ENCODE measurements at places on chromosomes 2 and 18.
A peak's percentile ranks its signal among the peaks of the same experiment; 100 is the strongest.

DNA sequence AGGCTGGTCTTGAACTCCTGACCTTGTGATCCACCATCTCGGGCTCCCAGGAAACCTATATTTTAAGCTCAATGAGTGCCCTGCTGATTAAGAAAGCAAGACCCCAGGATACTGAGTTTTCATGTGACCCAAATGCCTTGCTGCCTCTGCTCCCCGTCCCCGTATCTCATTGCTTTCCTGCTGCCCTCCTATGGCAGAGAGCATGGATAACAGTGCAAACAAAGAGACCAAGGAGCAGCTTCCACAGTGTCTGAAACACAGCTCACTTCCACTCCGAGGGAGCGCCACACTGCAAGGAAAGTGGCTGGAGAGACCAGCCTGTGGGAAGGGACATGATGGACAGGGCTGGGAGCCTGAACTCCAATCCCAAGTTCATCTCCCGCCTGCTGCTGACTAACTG, 246.8 kb downstream of the TMEM182 start:
- no peak for DNase-seq

DNA sequence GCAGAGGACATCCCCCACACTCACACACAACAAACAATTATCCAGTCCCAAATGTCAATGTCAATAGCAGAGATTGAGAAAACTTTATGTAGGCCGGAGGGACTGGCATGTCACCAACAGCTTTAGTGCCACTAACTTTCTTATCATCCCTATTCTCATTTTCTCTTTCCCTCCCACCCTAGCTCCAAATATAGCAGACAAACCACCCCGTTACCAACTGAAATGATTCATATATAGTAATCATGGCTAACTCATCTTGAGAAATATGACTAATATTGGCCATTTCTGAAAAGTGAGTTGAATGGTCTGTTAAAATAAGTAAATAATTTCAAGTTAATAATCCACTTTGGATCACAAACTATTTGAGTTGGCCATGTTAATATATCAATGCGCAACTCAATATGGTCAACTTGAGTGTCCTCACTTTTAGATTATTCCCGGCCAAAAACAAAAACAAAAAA, 242.1 kb upstream of the RND3 start:
- no peak for DNase-seq

DNA sequence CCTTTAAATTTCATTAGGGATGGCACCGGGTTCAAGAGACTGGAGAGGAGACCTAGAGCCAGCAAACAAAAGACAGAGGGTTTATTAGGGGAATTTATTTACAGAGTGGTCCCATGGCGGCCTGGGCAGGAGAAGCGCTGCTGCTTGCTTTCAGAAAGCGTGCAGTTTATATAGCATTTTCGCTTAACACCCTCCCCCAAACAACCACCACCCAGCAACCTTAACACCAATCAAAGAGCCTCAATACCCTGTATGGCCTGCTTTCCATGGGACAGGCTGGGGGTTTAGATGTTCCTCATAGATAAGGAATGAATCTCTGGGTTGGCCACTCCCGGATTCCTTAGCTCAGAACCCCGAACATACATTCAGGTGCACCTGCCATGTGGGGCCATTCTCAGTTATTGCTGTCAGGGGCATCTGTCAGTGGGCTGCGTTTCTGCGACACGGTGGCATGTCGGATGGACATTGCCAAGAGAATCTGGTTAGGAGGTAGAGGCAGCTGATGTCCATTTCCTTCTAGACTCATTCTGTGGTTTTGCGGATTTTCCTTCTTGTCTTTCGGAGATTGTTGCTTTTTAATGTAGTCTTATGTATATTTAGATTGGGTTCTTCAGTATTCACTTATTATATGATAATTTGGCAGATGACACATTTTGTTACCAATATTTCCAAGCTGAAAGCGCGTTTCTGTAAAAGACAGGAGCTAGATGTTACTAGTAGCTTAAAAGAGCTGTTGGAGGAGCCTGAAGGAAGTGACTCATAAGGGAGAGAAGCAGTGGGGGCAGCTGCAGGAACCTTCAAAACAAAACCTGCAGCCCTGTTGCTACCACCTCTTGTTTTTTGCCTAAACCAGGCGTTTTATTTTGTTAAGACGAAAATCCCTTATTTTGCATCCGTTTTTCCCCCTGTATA, 7.2 kb downstream of the AGAP1 start:
- DNase-seq: no peak

- no peak for DNase-seq
Measured at GRCh38 chr2:216683846-216684245, 11.5 kb downstream of the IGFBP5 start.

GRCh38 chr18:59942601-59943000, 42.8 kb downstream of the PMAIP1 start:
- no peak for DNase-seq

DNA sequence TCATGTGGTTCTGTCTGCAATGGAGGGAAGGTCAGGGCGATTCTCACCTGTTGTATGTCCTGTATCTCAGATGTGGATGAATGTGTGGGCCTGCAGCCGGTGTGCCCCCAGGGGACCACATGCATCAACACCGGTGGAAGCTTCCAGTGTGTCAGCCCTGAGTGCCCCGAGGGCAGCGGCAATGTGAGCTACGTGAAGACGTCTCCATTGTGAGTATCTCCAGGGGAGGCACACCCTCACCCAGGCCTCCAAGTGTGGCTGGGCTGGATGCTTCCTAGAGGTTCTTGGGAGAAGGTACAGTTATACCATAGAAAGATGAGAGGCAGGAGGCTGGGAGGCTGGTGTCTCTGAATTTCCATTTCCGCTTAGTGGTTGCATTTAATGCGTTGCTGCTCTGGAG, 46.9 kb downstream of the FBLN7 start:
- DNase-seq: no peak

- no peak for DNase-seq
Measured at GRCh38 chr18:25392192-25392591, 40.2 kb upstream of the ZNF521 start.

- DNase-seq: peak; percentile 77
Measured at GRCh38 chr2:10331027-10331701, 28.5 kb downstream of the HPCAL1 start.

DNA sequence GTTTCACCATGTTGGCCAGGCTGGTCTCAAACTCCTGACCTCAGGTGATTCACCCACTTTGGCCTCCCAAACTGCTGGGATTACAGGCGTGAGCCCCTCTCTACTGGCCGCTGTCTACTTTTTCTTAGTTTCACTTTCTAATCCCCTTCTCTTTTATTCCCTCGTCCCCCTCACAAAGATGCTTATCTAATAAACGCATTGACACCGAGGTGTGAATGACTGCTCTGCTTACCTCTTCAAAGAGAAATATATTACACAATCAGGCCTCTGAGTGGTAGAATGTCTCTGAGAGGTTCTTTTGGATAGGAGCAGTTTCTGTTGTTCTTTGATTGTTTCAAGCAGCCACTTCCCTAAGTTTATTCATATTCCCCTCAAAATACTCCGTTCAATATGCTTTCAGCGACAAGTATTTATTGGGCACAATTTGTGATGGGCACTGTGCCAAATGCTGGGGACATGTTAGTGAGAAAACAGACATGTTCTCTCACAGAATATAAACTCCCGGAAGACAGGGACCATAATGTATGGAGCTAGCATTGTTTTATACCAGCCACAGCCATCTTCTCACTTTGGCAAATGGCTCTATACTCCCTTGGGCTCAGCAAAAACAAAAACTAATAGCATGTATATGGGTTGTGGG, 34.7 kb upstream of the RAPH1 start:
- no peak for DNase-seq

- no peak for DNase-seq
Measured at GRCh38 chr18:49668574-49669275, 106.9 kb downstream of the LIPG start.

DNA sequence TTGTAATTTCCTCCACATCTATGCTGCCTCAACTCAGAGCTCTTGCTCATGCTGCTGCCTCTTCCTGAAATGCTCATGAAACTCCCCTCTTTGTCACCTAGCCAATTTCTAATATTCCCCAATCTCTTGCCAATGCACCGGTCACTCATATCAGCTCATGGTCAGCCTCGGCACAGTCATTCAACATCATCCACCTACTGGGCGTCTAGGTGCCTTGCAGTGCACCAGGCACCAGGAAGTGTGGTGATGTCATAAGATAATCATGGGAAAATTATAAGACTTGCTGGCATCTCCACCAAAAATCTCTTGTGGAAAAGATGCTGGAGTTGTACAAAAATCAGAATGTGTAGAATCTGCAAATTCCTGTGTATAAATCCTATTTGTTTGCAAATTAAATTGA, 52.6 kb upstream of the RAB27B start:
- no peak for DNase-seq

DNA sequence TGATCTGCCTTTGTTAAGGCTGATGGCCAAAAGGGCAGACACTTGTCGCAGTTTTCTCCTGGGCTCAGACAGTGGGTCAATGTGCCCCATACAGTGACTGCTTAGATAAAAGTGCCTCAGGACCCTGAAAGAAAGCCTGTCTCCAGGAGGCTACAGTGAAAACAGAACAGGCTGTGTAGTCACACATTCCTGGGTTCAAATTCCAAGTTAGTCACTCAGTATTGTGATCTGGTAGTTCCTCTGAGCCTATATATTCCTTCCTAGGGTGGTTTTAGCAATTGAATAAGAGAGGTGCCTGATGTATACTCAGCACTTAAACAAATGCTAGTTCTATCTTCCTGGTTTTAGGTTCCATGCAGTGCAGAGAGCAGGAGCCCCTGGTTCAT, 54.4 kb downstream of the RPL37A start:
- no peak for DNase-seq

- peak; percentile 12 for DNase-seq
Measured at GRCh38 chr18:31657823-31658669, 26.3 kb downstream of the B4GALT6 start.

- no peak for DNase-seq
Measured at GRCh38 chr2:214699236-214699635, 110.2 kb downstream of the BARD1 start.

DNA sequence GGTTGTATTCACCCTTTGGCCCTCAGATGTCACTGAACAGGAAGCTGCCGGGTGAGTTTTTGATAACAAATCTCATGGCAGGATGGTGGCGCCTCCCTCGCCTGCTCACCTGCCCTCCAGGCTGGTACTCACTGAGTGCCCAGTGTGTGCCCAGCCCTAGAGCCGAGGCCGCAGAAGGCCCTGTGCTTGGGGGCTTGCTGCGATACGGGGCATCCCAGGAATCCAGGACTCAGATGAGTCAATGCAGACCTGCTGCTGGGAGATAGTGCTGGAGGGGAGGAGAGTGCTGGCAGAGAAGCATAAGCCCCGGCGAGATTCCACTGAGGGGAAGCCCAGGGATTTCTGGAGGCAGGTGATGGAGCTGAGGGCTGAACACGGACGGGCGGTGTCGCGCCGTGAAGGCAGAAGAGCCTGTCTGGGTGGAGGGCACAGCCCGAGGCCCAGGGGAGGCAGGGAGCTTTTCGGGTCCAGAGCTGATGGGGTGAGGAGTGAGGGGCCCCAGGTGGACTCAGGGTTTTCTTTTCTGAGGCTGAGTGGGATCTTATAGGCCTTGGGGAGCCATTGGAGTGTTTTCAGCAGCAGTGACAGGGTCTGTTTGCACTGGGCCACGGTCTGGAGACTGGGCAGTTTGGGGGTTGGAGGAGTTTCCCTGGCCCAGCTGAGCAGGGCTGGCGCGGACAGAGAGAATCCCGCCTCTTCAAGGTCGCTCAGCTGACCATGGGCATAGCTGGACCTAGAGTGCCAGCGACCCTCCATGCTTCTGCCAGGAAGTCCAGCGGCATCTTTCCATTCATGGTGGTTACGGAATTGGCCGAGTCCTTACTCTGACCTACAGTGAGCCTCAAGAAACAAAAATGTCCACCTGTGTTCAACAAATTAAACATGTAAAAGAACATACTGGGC, 35.5 kb downstream of the LDLRAD4 start:
- DNase-seq: no peak

DNA sequence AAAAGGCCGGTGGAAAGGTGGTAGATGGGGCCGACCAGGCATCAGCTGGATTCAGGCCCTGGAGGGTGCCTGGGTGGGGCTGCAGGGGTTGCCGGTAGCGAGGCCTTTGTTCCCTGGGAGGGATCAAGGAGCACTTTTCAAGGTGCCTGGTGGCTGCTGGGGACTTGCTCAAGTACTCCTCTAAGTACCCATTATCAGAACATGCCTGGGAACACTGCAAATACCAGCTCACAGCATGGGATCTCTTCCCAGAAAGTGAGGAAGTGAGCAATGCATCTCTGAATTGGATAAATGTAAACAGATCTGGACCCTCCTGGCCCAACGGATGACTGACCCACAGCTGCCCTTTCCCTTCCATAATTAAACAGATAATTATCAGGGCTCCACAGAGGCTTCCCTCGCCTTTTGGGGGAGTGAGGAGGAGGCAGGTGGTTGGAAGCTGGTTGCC, 210.5 kb downstream of the SH3RF3 start:
- DNase-seq: no peak

DNA sequence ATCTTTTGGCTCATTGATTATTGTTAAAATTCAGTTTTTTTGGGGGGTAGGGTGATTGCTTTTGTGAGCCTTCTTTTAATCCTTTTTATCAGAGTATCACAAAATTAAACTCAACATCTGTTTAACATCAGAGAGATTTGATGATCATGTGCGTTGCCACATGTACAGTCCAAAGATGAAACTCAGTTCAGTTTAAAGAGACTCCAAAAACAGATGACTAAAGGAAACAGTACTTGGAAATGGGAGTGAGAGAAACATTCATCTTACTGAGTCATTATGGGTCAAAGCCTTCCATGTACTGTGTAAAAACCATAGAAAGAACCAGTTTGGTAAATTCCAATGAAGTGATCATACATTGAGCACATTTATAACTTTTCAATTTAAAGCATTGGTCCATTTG, 53.0 kb downstream of the LYPD6 start:
- DNase-seq: no peak

- no peak for DNase-seq
Measured at GRCh38 chr2:26587994-26588393, 53.2 kb downstream of the CIB4 start.

- DNase-seq: no peak
Measured at GRCh38 chr18:12659904-12660605, 2.1 kb upstream of the SPIRE1 start.

- DNase-seq: no peak
Measured at GRCh38 chr2:235614176-235614860, 120.5 kb downstream of the AGAP1 start.

DNA sequence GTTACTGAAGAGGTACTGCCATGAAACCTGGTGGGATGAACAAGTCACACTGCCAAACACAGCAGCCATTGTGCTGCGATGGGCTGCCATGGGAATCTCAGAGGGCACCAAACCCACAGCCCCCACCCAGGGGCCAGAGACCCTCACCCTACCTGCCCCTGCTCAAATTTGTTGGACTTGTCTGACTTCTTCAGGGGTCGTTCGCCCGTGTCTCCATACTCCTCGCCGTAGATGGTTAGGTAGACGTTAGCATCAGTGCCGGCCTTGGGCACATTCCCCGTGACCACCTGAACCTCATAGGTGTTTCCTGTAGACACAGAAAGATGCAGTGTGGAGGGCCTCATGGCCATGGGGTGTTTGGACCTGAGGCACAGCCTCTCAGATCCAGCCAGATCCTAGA, 97.7 kb downstream of the LOXHD1 start:
- DNase-seq: no peak

Data from stimulated activated CD8-positive, alpha-beta memory T cell treated with anti-CD3 and anti-CD28 coated beads, Interleukin-2, amount 100 ng/mL, for 48 hours (primary cell).